Lower leg skin (tissue), 4 donors: ENCODE measurements at places on chromosomes 11 and 22. TPM values are rescaled to one million over a fixed set of nuclear protein-coding genes. Genes with fewer than 3 reads are reported as not detected.
A peak's percentile ranks its signal among the peaks of the same experiment; 100 is the strongest.

The NRIP3 gene
- 1.9 TPM for total RNA-seq

The RAB38 gene
- 84.4 TPM for total RNA-seq

DNA sequence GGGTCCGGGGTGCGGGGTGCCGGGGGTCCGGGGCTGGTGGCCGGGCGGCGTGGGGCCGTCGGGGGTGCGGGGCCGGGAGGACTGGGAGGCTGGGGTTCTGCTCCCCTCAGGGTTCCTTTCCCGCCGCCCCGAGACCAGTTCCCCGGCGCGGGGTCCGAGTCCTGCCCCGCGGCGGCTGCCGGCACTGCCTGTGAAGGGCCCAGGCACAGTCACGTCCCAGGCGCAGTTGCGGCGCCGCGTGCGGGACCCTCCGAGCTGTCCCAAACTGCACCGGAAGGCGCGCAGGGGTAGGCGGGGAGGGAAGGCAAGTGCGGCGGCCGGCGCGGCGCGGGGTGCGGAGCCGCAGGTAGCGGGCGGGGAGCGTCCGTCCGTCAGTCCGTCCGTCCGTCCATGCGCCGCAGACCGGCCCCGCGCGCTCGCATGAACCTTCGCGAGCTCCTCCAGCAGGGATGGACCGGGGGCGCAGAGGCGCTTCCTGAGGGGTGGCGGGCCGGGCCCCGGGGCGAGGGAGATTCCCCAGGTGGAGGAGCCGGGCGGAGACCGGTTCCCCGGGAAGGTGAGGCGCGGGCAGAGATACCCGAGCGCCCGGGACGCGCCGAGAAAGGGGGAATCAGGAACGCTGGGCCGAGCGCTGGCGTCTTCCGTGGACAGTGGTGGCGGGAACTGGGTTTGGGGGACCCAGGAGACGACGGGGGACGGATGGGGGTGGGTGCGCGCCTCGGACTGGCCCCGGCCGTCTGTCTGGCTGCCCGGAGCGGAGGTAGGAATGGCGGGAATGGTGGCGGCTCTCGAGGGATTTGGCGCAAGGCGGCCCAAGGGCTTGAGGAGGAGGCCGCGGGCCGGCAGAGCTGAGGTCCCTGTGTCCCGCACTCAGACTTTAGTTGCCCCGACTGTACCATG is 3.1 kb upstream of the ADORA2A start:
- DNase-seq: no peak

The OR5D14 gene
- total RNA-seq: not detected

- no peak for DNase-seq
Measured at GRCh38 chr11:107442715-107443215, 14.9 kb downstream of the CWF19L2 start.

GRCh38 chr11:113721462-113722066 is 15.5 kb upstream of the TMPRSS5 start:
- DNase-seq: no peak

- no peak for DNase-seq
Measured at GRCh38 chr22:26587991-26588613, 1.8 kb downstream of the TPST2 start.

- no peak for DNase-seq
Measured at GRCh38 chr11:10439351-10439750, 15.7 kb upstream of the AMPD3 start.

- DNase-seq: peak; percentile 20
Measured at GRCh38 chr11:12042215-12042676, 33.8 kb upstream of the DKK3 start.

The MPZL2 gene
- total RNA-seq: 54.5 TPM

DNA sequence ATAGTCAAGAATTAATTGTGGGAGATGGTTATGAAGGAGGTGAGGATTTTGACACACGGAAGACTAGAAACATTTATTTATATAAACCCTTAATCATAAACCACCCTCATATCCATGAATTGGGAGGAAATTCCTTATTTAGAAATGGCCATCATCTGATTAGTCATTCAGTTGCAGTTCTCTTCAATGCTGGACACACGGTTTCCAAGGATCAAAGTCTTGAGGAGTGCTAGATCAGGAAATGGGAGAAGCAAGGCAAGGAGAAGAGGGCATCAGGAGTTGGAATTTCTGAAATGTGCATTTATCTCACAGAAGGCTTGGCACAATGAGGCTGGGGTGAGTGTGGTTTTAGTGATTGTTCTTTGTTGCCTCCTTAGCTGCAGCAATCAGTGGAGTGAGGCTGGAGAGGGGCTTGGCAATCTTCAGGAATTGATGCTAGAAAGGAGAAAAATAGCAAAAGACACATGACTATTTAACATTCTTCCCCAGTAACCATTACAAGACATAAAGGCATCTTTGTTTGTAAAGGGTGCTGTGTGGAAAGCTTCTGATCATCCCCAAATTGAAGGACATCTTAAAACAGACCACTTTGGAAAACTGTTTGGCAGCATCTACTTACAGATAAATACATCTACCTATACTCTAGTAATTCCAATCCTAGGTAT is 21.6 kb upstream of the GDPD4 start:
- no peak for DNase-seq

The CATSPERZ gene
- not detected for total RNA-seq

DNA sequence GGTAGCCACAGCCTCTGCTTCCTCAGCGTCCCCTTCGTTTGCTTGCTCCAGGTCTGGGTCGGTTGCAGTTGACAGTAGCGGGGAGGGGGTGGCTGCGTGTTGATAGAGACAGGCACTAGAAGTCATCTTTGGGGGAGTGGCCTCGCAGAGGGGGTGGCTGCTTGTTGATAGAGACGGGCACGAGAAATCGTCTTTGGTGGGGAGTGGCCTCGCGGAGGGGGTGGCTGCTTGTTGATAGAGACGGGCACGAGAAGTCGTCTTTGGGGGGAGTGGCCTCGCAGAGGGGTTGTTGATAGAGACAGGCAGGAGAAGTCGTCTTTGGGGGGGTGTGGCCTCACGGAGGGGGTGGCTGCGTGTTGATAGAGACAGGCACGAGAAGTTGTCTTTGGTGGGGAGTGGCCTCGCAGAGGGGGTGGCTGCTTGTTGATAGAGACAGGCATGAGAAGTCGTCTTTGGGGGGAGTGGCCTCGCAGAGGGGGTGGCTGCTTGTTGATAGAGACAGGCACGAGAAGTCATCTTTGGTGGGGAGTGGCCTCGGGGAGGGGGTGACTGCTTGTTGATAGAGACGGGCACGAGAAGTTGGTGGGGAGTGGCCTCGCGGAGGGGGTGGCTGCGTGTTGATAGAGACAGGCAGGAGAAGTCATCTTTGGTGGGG is 328.3 kb downstream of the TBC1D22A start:
- peak; percentile 47 for DNase-seq

The LRRC74B gene
- total RNA-seq: not detected

DNA sequence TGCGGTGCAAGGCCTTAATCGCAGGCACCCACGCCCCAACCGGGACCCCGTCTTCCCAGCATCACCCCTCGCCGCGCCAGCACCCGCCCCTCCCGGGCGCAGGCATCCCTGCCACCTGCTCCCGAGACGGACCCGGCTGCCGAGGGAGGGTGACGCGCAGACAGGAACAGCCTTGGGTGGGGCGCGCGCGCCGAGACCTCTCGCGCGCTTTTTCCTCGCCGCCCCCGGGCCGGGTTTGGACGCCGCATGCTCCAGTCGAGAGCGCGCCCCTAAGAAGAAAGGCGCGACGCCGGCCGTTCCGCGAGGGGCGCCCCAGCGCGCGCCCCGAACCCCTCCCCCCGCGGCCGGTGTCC is 504 bp downstream of the CFL1 start:
- no peak for DNase-seq

GRCh38 chr11:128412847-128413791 is 174.2 kb downstream of the ETS1 start:
- no peak for DNase-seq

GRCh38 chr11:112465433-112466024 is 204.9 kb upstream of the PLET1 start:
- DNase-seq: no peak

DNA sequence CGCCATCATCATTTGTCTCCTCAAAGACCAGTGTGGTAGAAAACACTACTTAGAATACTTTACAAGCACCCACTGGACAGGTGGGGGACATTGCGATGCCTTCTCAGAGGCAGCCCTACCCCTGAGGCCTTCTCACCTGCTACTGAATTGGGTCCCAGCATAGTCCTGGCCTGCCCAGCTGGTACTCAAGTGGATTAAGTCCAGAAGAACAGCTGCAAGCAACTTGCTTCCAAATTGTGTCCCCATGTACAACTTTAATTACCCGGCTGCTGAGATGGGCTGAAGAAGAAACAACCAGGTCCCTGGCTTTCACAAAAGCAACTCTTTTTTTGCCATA is 12.3 kb downstream of the ABTB2 start:
- DNase-seq: no peak

GRCh38 chr11:8697054-8697453 is 14.5 kb downstream of the RPL27A start:
- no peak for DNase-seq

- peak; percentile 79 for DNase-seq
Measured at GRCh38 chr11:2207773-2208621, 36.4 kb upstream of the TH start.

- no peak for DNase-seq
Measured at GRCh38 chr11:65087827-65088226, 3.8 kb downstream of the ZFPL1 start.

GRCh38 chr11:34308913-34309585 is 48.8 kb downstream of the ABTB2 start:
- DNase-seq: no peak

GRCh38 chr11:114154271-114155047 is 94.9 kb downstream of the ZBTB16 start:
- peak; percentile 89 for DNase-seq

DNA sequence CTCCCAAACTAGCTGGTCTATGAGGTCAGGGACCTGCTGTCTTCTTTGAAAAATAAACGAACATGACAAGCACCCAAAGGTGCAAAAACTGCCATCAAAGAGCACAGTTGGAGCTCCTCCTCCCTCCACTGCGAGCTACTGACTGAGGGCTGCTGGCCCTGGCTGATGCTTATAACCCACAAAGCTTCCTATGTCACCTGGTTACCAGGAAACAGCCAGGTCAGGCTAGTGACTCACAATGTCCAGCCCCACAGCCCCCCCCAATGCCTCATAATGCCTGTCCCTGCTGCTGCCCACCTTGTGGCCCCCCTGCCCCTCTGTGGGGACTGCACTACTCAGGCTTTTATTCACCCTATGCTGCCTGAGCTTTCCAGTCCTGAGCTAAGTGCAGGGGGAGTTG is at the start of gene DRICH1:
TSS of gene DRICH1 (minus strand) at position 144 of the 400 bp plus-strand sequence. CDS start 298 bp downstream, outside the sequence.
- no peak for DNase-seq

- DNase-seq: no peak
Measured at GRCh38 chr11:102523189-102523570, 7.4 kb downstream of the MMP7 start.

GRCh38 chr11:118201966-118202365 is 22.8 kb downstream of the JAML start:
- DNase-seq: no peak

DNA sequence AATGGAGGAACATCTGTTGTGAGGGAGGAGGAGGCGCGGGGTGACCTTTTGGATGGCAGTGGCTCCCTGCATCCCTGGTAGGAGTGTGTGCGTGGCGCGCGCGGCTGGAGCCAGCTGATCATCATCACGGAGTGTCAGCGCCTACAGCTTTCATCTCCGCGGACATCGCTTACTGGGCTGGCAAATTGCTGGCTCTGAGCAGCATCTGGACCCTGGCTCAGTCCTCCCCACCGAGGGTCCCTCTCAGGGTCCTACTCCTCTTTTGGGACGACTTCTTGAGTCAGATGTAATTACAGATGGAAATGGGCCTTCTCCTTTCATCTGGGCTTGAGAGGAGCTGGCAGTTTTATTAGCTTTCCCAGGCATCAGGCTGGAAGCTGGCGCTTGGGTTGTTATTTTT is 85.3 kb downstream of the CACNA1I start:
- no peak for DNase-seq

The KCNJ1 gene
- total RNA-seq: not detected

The MAJIN gene
- not detected for total RNA-seq

The ADM2 gene
- total RNA-seq: 0.19 TPM

DNA sequence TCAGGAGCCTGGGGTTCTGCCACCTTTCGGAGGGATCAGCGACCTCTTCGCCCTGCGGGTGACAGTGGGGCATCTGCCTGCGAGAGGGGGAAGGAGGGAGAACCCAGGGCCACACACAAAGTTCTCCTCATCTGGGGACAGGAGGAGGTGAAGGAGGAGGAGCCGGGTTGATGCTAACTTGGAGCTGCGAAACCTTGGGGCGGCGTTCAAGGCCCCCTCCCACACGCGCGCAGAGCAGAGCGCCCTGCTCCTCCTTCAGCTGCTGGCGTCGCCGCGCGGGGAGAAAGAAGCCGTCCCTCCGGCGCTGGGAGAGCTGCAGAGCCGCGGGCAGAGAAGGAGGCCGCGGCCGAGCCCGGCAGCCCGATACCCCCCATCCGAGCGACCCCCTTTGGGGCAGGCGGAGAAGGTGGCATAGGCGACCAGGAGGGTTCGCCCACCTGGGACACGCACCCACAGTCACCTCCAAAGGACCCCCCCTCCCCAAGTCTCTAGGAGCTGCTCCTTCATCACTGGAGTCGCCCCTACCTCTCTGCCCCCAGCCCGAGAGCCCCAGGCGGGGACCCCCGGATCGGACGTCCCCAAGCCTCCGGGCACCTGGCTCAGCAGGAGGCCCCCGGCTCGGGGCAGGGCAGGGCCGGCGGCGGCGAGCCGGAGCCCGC is at the start of gene RASD2:
TSS of gene RASD2 (plus strand) at position 237 of the 659 bp plus-strand sequence. CDS start 5,979 bp downstream, outside the sequence.
- no peak for DNase-seq

GRCh38 chr11:14764179-14764578 is 120.6 kb downstream of the PDE3B start:
- no peak for DNase-seq

GRCh38 chr11:44624761-44625221 is 59.3 kb downstream of the CD82 start:
- no peak for DNase-seq

GRCh38 chr22:30238661-30239487 is 7.7 kb downstream of the LIF start:
- no peak for DNase-seq

DNA sequence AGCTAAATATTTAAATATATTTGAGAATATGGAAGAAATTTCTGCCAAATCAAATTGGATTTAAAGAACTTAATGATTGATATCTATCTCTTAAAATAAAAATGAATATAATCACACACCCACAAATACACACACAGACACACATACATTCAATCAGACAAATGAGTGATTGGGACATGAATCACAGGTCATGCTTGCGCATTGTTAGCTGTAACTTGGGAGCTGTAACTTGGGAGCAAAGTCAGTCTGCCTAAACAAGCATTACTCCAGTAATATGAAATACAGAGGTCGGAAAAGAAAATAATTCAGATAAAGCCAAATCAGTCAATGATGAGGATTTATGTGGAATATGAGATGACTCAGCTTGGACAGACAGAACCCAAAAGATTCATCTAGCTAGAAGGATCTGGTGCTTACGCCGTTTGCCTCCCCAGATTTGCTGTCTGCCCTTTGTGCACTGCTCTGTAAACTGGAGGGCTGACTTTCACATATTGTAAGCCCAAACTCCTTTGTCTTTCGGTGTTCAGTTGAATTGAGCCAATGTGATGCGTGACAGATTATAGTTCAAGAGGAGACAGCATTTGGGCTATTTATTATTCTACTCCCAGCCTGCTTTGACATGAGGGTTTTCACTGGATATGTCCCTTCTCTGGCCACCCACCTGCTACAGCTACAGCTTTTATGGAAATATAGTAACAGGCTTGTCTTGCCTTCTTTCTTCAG is 1.6 kb downstream of the OR56B1 start:
- no peak for DNase-seq

GRCh38 chr11:105960252-105961245 is 61.5 kb downstream of the MSANTD4 start:
- no peak for DNase-seq

GRCh38 chr11:61297746-61298145 is 2.6 kb upstream of the VWCE start:
- no peak for DNase-seq

GRCh38 chr22:42958937-42959336 is 56.0 kb downstream of the PACSIN2 start:
- no peak for DNase-seq
